ENCODE measurements at places on chromosomes 3 and 15.

- no peak for DNase-seq
Measured at GRCh38 chr3:101292027-101292426, 28.3 kb downstream of the IMPG2 start.

DNA sequence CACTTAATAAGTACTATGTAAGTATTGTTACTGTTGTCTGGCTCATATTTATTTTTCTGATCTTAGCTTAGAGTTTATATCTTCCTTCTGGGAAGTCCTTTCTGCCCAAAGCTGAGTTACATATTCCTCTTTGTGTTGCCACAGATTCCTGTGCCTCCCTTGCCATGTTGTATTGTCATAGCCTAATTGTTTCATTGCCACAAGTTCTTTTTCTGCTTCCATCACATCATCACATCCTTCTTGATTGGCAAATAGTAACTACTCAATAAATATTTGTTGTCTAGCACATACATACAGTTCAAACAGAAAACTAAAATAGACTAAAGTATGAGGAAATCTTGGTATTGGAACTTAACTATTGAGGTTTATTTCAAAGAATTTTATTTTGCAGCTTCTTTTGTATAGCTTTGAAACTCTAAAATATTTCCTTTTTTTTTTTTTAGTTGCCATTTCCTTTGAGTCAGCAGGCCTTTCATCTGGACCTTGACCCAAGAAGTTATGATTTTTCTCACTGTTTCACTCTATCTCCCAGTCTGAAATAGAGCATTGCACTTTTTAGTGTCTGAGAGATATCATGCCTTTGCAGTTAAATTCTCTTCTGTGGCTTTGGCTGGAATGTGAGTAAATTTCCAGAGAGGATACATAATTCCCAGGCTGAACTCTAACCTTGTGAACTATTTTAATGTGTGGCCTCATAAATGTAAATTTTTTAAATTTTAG, 98.2 kb downstream of the ZNF609 start:
- no peak for DNase-seq

DNA sequence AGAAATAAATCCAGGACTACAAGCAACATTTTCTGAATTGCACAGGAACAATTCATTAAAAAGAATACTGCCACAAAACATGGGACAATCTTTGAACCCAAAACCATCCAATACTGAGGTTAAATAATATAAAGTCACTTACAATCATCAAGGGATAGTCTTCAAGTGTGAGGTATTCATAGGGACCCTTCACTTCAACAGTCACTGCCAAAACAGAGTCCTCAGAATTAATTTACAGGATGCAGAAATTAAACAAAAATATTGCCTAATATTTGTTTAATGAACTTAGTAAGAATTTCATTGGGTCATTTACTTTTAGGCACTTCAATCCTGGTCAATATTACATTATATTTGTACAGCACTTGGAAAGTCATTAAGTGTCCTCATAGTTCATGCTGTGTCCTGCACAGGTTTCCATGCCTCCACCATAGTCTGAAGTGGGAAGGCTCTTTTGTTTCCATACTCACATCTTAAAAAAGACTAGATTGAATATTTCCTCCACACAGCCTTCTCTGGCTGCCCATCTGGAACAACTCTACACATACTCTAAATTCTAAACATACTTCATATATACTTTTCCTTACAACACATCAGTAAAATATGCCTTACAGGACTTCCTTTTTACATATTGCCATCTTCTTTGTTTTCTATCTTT, 31.6 kb upstream of the VPS39 start:
- DNase-seq = no peak

DNA sequence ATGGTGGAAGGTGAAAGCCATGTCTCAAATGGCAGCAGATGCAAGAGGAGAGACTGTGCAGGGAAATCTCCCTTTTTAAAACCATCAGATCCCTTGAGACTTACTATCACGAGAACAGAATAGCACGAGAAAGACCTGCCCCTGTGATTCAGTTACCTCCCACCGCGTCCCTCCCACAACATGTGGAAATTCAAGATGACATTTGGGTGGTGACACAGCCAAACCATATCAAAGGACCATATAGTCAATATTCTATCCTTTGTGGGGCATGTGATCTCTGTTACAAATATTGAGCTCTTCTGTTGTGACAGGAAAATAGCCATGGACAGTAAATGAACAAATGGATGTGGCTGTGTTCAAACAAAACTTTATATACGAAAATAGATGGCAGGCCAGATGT, 77.2 kb upstream of the ACKR4 start:
- no peak for DNase-seq

DNA sequence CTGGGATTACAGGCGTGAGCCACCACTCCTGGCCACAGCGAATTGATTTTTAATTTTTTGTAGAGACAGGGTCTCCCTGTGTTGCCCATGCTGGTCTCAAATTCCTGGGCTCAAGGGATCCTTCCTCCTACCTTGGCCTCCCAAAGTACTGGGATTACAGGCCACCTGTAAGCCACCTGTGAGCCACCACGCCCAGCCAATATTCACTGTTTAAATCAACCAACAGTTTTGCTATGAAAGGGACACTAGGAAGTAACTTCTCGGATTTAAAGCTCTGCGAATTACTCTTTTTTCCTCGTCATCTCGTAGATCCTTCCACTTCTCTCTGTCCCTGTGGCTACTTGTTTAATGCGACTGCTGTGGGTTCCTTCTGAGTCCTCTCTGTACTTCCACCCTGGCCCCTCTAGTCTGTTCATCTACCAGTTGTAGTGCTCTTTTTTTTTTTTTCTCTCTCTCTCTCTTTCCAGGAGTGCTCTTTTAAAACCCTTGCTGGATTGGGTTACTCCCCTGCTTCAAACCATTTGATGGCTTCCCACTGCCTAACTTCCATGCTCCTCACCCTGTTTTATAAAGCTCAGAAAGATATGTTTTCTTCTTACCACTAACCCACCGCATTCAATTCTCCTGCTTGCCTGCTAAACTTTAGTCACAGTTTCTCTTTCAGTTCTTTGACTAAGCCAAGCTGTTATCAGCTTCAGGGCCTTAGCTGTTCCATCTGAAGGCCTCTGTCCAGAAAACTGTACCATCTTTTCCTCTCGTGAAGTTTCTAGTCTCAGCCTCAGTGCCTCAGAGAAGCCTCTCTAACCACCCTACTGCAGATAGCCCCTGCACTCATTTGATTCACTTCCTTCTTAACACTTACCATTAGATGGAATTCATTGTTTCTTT, 12.4 kb downstream of the RTF1 start:
- no peak for DNase-seq

GRCh38 chr3:13241621-13242363, 168.6 kb upstream of the IQSEC1 start:
- DNase-seq = no peak

GRCh38 chr15:70664494-70664893, 98.9 kb downstream of the UACA start:
- no peak for DNase-seq

GRCh38 chr15:74525309-74525708, 15.7 kb upstream of the ARID3B start:
- no peak for DNase-seq

DNA sequence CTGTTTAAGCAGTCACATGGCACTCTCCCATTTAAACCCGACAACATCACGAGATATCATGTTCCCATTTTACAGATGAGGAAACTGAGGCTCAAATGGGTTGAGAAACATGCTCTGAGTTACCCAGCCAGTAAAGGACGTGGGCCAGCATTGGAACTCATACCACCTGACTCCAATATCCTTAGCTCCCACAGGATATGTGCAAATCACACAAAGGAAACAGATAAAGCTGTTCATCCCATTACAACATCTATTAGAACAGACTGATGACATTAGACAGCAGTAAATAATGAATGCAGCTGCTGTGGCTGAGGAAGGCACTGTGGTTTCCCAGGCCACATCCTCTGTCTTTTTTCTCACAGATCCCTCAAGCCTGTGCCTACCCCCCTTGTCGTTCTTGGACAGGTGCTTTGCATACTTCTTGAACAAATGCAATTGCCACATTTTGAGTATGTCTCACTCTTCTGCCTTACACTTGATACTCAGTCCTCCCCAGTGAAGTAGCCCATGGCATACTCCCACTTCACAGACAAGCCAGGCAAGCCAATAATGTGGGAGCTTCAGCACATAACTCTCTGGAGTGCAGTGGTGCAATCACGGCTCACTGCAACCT, 17.7 kb downstream of the FRMD4B start:
- peak; percentile 5 for DNase-seq

DNA sequence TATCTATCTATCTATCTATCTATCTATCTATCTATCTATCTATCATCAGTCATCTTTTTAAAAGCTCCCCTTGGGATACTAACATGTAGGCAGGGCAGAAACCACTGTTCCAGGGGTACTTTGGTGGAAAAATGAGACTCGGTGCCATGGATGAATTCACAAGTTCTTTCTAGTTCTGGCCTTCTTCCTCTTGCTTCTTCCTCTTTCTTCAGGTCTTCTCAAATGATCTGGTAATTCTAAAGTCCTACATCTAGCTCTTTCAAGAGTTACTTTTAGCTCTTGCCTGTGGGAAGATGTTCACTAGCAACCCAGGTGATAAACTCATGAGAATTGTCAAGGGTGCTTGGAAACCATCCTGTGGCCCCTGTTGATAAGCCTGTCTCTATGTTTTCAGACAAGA, 168.5 kb upstream of the TBC1D5 start:
- DNase-seq = peak; percentile 35

- DNase-seq = no peak
Measured at GRCh38 chr15:91548549-91548948, 305.0 kb upstream of the SLCO3A1 start.

- DNase-seq = no peak
Measured at GRCh38 chr3:108608750-108609149, 19.2 kb downstream of the DZIP3 start.

GRCh38 chr15:64841344-64842095, at the start of gene PLEKHO2:
PLEKHO2 (plus strand) TSS chr15:64841915; CDS start chr15:64842017, 102 bp downstream.
- peak; percentile 94 for DNase-seq

GRCh38 chr15:52112203-52112750, 298 bp downstream of the BCL2L10 start:
- DNase-seq = no peak

DNA sequence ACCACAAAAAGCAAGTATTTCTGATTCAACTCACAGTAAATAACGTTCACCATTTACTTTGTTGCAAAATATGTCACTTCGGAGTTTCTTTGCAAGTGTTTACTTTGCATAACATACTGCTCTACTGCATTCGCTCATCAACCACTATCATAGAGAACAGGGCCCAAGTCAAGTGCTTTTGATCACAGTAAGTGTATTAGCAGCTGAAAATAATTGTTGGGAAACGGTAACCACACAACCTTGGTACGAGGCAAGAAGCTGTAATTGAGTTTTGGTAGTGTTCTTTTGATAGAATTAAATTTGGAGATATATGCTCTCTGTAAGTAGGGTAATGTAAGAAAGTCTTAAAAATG, 80.1 kb downstream of the SATB1 start:
- DNase-seq = no peak

DNA sequence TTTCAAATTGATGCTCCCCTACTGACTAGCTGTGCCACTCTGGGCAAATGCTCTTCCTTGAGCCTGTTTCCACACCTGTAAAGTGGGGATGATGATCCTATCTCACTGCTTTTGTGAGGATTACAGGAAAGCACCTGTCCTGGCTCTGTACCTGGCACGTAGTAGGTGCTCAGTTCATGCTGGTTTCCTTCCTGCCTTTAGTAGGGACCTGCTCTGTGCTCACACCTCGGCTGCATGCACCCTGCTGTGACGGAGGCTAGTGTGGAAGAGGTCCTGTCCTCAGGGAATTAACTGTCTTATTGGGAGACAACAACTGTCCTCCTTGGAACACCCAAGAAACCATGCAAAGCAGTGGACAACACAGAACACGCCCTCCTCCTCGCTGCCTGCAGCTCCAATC, 61.8 kb downstream of the RPL39L start:
- no peak for DNase-seq

GRCh38 chr3:176159796-176160195, 1037.5 kb downstream of the TBL1XR1 start:
- no peak for DNase-seq

All from OCI-LY7 (cell line).